ENCODE measurements at places on chromosomes 2 and 18.
A peak's percentile ranks its signal among the peaks of the same experiment; 100 is the strongest.

DNA sequence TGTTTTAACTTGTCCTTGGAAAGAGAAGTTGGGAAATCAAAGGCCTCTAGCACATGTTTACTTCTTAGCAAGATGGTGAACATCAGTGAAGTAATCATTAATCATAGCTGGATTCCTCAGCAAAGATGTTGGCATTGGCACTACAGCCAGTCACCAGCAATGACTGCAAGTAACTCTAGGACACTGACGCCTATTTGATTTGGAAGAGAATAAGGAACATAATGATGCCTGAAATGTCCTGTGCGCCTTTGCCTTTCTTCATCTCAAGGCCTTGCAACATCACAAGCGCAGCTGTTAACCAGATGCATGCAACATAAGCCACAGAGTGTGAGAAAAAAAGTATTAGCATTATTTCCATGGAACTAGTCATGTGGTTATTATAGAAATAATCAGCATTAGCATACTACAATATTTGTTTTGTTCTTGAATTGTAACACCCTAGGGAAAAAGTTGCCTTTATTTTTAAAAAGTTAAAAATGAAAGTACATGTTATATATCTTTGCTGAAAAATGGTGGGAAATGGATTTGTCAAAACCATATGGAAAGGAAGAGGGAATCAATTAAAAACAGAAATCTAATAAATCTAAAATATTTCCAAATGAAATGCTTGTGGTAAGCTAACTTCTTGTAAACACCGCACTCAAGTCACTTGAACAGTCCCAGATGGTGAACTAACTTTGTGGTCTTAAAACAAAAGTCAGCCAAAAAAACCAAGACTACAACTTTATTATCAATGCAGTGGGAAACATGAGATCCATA is 55.6 kb downstream of the THADA start:
- no peak for DNase-seq

GRCh38 chr2:46298272-46298521 is 990 bp downstream of the EPAS1 start:
- DNase-seq, result no peak

- no peak for DNase-seq
These were observed 191.1 kb upstream of the REV1 start for GRCh38 chr2:99680946-99681345.

- no peak for DNase-seq
These were observed 199.4 kb downstream of the CYRIA start for GRCh38 chr2:16466133-16466820.

DNA sequence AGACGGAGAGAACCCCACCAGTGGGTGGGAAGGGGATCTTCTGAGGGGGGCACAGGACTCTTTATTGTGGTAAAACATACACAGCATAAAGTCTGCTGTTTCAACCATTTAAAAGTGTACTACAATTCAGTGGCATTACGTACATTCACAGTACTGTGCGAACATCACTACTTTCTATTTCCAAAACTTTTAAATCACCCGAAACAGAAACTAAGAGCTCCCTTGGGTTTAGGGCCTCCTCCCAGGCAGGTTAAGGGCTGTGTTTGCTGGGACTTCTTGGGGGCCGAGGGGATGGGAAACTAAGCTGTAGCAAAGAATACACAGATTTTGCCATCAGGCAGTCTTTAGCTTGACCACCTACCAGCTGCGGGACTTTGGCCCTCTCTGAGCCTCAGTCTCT is 242.0 kb downstream of the HAUS1 start:
- no peak for DNase-seq

- peak; percentile 63 for DNase-seq
These were observed 141.9 kb downstream of the RHBDD1 start for GRCh38 chr2:226977775-226978190.

Data from foreskin melanocyte (primary cell).